Stimulated activated CD4-positive, alpha-beta T cell treated with anti-CD3 and anti-CD28 coated beads, Interleukin-2, amount 100 ng/mL, for 24 hours (primary cell): ENCODE measurements at places on chromosomes 5 and 9.

DNA sequence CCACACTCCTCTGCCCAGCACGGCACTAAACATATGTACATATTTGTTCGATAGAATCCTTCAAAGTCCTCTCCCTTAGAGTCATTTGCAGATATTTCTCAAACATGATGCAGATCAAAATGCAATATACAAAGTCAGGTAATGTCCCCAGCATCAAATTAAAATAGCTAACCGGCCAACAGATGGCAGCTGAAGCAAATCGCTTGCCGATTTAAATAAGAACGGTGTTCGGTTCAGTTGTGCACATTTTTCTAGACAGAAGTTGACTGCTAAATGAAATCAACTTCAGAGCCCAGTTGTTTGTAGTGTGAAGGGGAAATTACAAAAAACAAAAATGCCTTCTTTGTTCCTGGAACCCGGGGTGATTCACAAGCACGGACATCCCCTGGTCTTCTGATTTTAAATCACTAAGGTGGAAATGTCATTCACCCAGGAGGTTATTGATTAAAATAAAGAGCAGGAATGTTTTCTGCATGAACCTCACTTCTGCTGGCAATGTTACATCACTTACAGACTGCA lies 219.2 kb downstream of the EBF1 start:
- no peak for DNase-seq

DNA sequence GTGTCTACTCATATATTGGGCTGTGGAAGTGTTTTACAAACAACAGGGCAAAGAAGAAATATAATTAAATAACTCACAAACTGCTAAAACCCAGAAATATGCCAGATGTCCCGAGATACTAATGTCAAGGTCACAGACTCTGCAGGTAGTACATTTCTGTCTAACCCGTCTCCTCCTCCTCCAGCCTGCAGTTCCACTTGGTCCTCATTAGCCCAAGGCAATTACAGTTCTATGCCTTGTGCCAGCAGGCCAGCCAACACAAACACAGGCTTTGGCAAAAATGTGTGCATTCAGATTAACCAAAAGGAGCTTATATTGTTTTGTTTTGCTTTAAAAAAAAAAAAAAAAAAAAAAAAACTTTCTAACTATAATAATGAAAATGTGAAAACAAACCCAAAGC lies 148.8 kb downstream of the MYO10 start:
- no peak for DNase-seq

DNA sequence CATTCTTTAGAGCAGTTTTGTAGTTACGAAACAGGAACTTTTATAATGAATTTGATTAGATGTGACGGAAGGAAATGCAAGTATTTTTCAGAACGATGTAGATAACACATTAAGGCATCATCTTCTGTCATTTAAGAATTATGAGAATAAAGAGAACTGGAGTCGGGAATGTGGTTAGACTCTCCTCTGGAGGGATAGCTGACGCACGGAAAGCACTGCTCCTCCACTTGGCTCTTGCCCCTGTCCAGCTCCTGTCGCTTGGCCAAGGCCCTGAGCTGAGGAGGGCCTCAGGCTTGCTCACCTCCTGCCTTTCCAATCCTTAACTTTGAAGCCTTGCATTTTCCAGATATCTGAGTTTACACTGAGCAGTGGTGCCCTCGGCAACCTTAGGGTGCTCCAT lies 60.5 kb downstream of the MAP1B start:
- DNase-seq = no peak

- no peak for DNase-seq
These were observed 195.8 kb downstream of the ERCC6L2 start for GRCh38 chr9:96071076-96071814.

DNA sequence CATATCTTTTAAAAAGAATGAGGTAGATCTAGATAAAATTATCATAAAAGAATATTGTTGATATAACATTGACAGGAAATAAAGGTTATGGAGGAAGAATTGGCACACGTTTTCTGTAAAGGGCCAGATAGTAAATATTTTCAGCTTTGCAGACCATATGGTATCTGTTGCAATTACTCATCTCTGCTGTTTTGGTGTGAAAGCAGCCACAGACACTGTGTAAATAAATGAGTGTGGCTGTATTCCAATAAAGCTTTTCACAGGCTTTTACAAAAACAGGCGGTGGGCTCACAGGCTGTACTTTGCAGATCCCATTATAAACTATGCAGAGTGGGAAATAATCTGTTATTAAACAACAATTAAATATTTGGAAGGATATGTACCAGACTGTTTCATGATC lies 87.4 kb downstream of the SGCD start:
- DNase-seq = no peak

- no peak for DNase-seq
These were observed 41.5 kb upstream of the NOTCH1 start for GRCh38 chr9:136587145-136587943.

- DNase-seq = no peak
These were observed 178.4 kb downstream of the FANCC start for GRCh38 chr9:95139126-95139525.

DNA sequence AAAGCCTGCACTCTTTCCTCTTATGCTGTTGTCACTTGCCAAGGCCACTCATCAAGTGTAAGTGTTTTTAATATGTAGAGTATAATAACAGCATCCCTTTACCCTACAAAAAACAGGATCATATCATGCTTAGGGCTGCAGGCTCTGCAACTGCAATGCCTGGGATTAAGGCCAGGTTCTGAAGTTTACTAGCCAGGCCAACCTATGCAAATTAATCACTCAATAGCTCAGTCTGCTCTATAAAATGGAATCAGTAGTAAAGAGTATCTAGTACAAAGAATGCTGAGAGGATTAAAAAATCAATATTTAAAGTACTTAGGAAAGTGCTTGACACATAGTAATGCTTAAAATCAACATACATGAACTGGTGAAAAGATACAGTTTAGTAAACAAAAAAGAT lies 253.3 kb downstream of the EDIL3 start:
- DNase-seq = no peak

DNA sequence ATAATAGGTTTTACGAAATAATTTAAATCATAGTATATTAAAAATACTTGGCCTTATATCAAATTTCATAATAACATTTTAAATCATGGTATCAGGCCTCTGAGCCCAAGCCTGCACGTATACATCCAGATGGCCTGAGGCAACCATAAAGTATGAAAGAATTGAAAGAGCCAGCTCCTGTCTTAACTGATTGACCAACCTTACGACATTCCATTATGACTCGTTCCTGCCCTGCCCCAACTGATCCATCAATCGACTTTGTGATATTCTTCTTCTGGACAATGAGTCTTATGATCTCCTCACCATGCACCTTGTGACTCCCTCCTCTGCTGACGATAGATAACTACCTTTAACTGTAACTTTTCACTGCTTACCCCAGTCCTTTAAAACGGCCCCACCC lies 545.0 kb downstream of the MTRR start:
- DNase-seq = no peak

DNA sequence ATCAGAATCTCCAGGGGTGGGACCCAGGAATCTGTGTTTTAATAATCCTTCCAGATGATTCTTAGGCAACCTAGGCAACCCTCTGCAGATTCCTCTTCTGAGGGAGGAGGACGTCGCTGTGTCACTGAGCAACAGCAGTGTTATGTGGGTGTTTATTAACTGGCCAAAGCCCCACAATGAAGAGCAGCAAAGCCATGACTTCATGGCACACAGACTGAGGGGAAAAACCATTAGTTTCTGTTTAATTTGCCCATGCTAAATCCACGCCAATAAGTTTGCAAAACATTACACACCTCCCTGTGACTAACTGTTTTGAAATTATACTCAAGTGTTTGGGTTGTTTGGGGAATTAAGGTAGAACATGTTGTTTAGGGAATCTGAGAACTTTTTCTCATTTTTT lies 83.7 kb upstream of the TMED7 start:
- DNase-seq = no peak

DNA sequence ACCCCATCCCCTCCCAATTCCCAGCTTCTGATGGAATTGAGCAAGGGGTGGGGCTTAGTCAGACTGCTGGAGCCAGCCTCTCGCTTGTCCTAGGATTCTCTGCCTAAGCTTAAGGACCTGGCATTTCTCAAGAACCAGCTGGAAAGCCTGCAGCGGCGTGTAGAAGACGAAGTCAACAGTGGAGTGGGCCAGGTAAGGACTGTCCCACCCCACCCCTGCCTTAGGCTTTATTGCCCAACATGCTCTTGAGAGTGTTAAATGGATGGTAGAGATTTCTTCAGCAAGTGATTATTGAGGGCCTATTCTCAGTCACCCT lies 1.1 kb downstream of the SLC35A4 start:
- DNase-seq = no peak

GRCh38 chr9:129665814-129666520 lies 520 bp downstream of the PRRX2 start:
- peak; percentile 6 for DNase-seq
